ENCODE measurements at places on chromosomes 3 and 15. TPM values are rescaled to one million over a fixed set of nuclear protein-coding genes. Genes with fewer than 3 reads are reported as not detected.
A peak's percentile ranks its signal among the peaks of the same experiment; 100 is the strongest.

The HTR3E gene
- total RNA-seq: not detected

- H3K27ac ChIP-seq: no peak overlapping the region
- H3K4me1 ChIP-seq: no peaks in the 10 kb centered on the region
- DNase-seq: no peak
- H3K4me3 ChIP-seq: no peak overlapping the region
- H3K27me3 ChIP-seq: no peaks in the 10 kb centered on the region
These were observed 387.0 kb downstream of the ZBBX start for GRCh38 chr3:166993015-166993630.

The ARGFX gene
- not detected for total RNA-seq

DNA sequence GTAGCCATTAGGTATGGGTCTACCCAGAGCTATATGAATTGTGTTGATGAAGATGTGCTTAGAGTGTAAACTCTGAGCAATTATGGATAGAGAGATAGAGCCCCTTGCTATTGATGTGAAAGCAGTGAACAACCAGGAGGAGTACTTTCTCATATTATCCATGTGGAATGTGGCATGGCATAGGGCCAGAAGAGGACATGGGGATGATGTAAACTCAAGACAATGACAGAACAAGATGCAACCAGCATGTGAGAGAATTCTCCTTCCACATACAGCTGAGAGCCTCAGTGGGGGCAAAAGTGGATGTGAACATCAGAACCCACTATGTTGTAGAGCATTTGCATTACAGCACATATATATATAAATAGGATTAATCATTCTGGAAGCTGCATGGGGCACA is 36.4 kb upstream of the BNC1 start:
- no peaks in the 10 kb centered on the region for H3K36me3 ChIP-seq
- no peak overlapping the region for H3K4me3 ChIP-seq
- DNase-seq: no peak
- no peaks in the 10 kb centered on the region for H3K27me3 ChIP-seq

The SPATA16 gene
- total RNA-seq: not detected

DNA sequence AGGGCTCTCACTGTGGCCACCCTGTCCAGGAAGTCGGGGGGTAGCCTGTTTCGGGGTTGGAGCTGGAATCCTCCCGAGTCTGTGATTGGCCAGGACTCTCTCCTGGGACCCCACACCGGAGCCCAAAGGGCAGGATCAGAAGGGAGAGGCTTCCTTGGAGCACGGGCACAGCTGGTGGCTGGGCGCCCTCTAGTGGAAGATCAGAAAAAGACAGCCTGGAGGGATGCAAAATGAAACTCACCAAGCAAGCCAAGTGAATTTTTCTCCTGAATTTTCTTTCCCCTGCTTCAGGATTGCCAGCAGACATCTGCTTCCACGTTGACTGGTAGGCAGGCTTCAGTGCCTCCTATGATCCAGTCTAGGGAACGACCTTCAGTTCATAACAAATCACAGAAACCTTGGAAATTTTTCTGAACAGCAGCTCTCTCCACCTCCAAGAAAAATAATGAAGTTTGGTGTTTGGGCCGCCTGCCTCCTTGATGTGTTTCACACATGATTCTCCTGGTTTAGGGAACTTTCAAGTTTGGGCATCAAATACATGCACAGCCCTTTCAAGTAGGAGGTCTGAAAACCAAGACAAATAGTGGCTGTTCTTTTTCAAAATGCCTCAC is 224.6 kb downstream of the VPS13C start:
- DNase-seq: peak; percentile 40
- H3K4me1 ChIP-seq: peaks cover 3% of the 10 kb centered on the region
- no peaks in the 10 kb centered on the region for H3K36me3 ChIP-seq
- peaks cover 33% of the 10 kb centered on the region for H3K27me3 ChIP-seq
- H3K4me3 ChIP-seq: no peak overlapping the region
- no peak overlapping the region for H3K27ac ChIP-seq

- no peaks in the 10 kb centered on the region for H3K27me3 ChIP-seq
- H3K4me1 ChIP-seq: no peaks in the 10 kb centered on the region
- no peak for DNase-seq
- H3K4me3 ChIP-seq: no peak overlapping the region
- no peak overlapping the region for H3K27ac ChIP-seq
These were observed 272.9 kb upstream of the KCNMB2 start for GRCh38 chr3:178263236-178263916.

- H3K36me3 ChIP-seq: no peaks in the 10 kb centered on the region
- no peak overlapping the region for H3K27ac ChIP-seq
- H3K27me3 ChIP-seq: no peaks in the 10 kb centered on the region
- DNase-seq: no peak
- H3K4me3 ChIP-seq: no peak overlapping the region
- no peaks in the 10 kb centered on the region for H3K4me1 ChIP-seq
These were observed 470.1 kb upstream of the ARRDC4 start for GRCh38 chr15:97490429-97490828.

DNA sequence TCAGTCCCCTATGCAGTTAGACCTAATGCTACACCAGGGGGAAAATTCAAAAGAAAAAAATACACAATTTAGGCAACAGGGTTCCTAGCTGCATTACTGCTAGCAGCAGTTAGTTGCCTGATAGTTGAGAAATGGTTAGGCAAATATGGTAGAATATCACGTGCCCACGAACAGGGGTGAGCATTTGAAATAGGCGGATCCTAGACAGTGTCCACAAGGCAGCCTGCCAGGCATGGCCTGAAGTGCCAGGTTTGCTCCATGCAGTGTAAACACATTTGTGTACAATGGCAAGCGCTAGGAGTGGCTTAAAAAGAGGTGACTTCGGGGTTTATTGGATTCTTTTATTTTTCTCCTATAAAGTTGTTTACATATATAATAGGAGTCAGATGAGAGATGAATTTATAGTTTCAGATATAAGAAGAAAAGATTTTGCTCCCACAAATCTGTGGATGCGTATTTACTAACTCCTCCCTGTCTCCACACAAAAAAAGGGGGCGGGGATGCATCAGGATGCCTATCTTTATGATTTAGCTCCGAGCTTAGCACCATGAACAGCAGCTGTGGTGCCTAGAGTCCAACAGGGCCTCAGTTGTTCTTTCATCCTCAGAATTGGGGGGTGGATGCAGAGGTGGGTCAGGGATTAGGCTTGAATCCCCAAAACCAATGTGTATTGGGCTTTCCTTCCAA is 3.9 kb upstream of the TGM4 start:
- no peak overlapping the region for H3K27ac ChIP-seq
- DNase-seq: no peak
- no peaks in the 10 kb centered on the region for H3K4me1 ChIP-seq
- peaks cover 6% of the 10 kb centered on the region for H3K36me3 ChIP-seq
- H3K4me3 ChIP-seq: no peak overlapping the region

DNA sequence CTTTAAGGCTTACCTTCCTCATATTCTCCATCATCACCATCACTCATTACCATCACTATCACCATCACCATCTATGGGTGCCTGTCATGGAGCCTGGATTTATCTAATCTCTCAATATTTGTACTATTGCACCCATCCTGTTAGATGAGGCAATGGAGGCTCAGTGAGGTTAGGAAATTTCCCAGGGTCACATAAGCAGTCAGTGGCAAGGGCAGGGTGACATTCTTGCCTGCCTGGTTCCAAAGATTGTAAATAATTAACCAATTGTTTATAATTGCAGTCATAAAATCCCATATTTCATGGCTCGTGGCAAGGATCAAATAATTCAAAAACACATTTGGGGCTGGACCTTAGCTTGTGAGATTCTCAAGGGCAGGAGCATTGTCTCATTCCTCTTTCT is 55.2 kb downstream of the MGLL start:
- H3K27ac ChIP-seq: no peak overlapping the region
- DNase-seq: no peak
- peaks cover 11% of the 10 kb centered on the region for H3K36me3 ChIP-seq
- no peaks in the 10 kb centered on the region for H3K27me3 ChIP-seq
- H3K4me1 ChIP-seq: peaks cover 31% of the 10 kb centered on the region

The ARL6 gene
- 4.2 TPM for total RNA-seq

DNA sequence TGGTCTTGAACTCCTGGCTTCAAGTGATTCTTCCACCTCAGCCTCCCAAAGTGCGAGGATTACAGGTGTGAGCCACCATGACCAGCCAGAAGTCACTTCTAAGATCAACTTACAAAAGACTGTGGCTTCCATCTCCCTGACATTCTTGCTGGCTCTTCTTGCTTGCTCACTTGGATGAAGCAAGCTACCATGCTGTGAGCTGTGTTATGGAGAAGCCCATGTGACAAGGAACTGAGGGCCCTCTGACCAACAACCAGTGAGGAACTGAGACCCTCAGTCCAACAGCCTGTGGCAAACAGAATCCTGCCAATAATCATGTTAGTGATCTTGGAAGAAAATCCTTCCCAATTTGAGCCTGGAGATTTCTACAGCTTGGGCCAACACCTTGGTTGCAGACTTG is 7.2 kb upstream of the VPS8 start:
- DNase-seq: no peak
- H3K27ac ChIP-seq: no peak overlapping the region
- peaks cover 3% of the 10 kb centered on the region for H3K4me1 ChIP-seq
- H3K27me3 ChIP-seq: peaks cover 13% of the 10 kb centered on the region
- no peak overlapping the region for H3K4me3 ChIP-seq
- no peaks in the 10 kb centered on the region for H3K36me3 ChIP-seq

The FAM3D gene
- total RNA-seq: not detected

- no peaks in the 10 kb centered on the region for H3K27me3 ChIP-seq
- H3K4me3 ChIP-seq: no peak overlapping the region
- DNase-seq: no peak
- H3K36me3 ChIP-seq: no peaks in the 10 kb centered on the region
- H3K4me1 ChIP-seq: peaks cover 6% of the 10 kb centered on the region
These were observed 69.6 kb upstream of the MYZAP start for GRCh38 chr15:57522148-57522547.

- no peaks in the 10 kb centered on the region for H3K4me1 ChIP-seq
- H3K4me3 ChIP-seq: no peak overlapping the region
- H3K36me3 ChIP-seq: no peaks in the 10 kb centered on the region
- DNase-seq: no peak
These were observed 251.9 kb downstream of the CDIN1 start for GRCh38 chr15:36831125-36831903.

GRCh38 chr3:184685646-184686045 is 26.2 kb downstream of the MAGEF1 start:
- no peaks in the 10 kb centered on the region for H3K27me3 ChIP-seq
- no peak for DNase-seq
- peaks cover 33% of the 10 kb centered on the region for H3K4me1 ChIP-seq
- no peak overlapping the region for H3K27ac ChIP-seq
- no peak overlapping the region for H3K4me3 ChIP-seq
- H3K36me3 ChIP-seq: no peaks in the 10 kb centered on the region

The POC1A gene
- 2.3 TPM for total RNA-seq

DNA sequence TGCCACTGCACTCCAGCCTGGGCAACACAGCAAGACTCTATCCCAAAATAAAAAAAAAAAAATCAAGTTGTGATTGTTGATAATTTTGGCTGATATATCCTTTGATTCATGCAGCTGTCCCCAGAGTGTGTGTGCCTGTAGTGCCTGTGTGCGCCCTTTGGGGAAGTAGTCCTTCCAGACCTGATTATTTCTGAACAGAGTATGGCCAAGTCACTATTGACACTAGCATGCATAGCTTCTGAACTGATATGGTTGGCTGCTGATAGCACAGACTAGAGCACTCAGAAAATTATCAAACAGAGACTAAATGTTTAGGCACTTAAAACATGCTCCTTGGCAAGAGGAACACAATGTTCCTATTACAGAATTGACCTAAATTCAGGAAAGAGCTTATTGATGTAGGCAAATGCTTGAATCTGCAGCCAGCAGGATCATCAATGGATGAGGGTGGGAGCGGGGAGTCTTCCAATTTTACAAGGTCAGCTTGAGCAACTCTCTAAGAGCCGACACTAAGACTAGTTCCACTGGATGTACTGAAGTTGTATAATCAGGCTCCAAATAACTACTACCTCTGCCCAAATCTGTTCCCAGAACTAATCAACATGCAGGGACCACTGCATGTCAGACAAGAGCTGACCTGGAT is 17.7 kb upstream of the PTPN9 start:
- DNase-seq: no peak
- peaks cover 72% of the 10 kb centered on the region for H3K36me3 ChIP-seq
- H3K27ac ChIP-seq: no peak overlapping the region
- H3K4me3 ChIP-seq: no peak overlapping the region

GRCh38 chr15:74573987-74574386 is 33.0 kb downstream of the ARID3B start:
- peaks cover 80% of the 10 kb centered on the region for H3K36me3 ChIP-seq
- no peak overlapping the region for H3K4me3 ChIP-seq
- H3K27ac ChIP-seq: no peak overlapping the region
- DNase-seq: no peak
- H3K27me3 ChIP-seq: no peaks in the 10 kb centered on the region

DNA sequence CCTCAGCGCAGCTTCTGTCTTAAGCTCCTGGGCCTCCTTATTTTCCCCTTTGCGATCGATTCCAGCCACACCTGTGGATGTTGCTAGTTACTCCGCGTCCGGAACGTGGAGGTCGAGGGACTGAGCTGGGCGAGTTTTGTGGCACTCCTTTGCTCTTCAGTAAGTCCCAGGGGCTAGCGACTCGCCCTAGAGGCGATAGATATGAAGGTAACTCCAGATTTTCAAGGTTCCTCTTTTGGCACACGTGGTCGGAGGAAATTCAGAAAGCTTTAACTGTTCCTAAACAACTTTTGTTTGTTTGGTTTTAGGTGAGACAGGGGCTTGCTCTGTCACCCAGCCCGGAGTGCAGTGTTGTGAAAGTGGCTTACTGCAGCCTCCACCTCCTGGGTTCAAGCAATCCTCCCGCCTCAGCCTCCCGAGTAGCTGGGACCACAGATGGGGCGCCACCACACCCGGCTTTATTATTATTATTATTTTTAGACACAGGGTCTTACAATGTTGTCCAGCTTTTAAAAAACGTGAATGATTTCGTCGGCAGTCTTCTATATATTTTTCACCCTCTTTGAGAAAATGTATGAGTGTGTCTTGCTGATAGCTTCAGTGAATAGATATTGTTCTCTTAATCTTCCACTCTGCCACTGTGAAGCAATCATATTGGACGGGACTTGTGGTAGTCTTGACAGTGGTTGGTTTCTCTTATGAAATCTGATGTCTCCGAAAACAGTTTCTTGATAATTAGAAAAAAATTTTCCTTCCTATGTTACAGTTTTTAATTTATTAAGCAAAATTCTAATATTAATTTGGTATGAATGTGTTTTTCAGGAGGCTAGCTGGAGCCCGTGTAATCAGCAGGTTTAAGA is 785 bp downstream of the MFSD1 start:
- H3K4me3 ChIP-seq: peak overlapping the region; percentile 94
- peaks cover 37% of the 10 kb centered on the region for H3K4me1 ChIP-seq
- no peaks in the 10 kb centered on the region for H3K27me3 ChIP-seq
- no peak for DNase-seq
- H3K27ac ChIP-seq: peak overlapping the region; percentile 87
- H3K36me3 ChIP-seq: peaks cover 29% of the 10 kb centered on the region

DNA sequence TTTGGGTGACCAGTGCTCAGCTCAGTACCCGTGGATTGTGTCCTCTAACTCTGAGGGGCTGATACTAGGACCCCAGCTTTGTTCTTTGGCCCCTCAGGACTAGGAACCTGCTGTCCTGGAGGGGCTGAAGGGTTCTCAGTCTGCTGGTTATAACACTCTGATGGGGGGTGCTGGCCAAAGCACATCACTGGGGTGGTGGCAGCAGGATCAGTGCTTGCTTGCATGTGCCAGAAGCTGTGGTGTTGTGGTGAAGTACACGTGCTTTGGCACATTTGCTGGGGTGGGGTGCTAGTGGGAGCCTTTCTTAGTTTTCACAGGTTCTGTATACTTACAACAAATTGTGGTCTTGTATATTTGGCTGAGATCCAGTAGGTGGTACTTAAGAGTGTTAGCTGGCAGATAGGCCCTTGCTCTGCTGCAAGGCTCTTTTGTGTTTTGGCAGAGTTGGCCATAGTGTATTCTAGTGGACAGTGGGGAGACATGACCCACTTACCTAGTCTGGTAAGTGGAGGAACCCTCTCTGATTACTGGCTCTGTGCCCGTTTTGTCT is 344.3 kb downstream of the EDEM1 start:
- H3K27ac ChIP-seq: no peak overlapping the region
- no peaks in the 10 kb centered on the region for H3K4me1 ChIP-seq
- H3K4me3 ChIP-seq: no peak overlapping the region
- H3K36me3 ChIP-seq: no peaks in the 10 kb centered on the region
- H3K27me3 ChIP-seq: no peaks in the 10 kb centered on the region
- DNase-seq: no peak

All from activated B cell treated with CpG ODN at 0.5 μM for 24 hours (primary cell).